ENCODE measurements at places on chromosomes 1 and 21.

DNA sequence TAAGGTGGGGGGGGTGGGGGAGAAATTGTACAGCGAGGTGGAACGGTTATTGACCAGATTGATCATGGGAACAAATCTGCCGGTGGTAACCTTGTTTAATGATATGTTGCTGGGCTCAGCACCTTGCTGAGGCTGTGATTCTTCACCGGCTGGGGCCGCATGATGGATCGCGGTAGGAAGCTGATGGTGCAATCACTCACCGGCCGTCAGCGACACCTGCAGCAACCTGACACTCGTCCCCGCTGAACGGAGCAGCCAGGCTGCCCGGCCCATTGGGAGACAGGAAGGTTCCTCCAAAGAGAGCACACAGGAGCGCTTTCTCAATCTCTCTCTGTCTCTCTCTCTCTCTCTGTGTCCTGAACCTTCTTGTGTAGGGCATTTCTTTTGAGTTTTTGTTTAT, 128.5 kb upstream of the RRP15 start:
- no peak overlapping the region for H3K27ac ChIP-seq
- DNase-seq, result no peak
- H3K36me3 ChIP-seq, result no peaks in the 10 kb centered on the region

GRCh38 chr1:210259561-210259960, 27.0 kb downstream of the SERTAD4 start:
- peaks cover 34% of the 10 kb centered on the region for H3K27me3 ChIP-seq
- H3K4me3 ChIP-seq, result no peak overlapping the region
- DNase-seq, result no peak

DNA sequence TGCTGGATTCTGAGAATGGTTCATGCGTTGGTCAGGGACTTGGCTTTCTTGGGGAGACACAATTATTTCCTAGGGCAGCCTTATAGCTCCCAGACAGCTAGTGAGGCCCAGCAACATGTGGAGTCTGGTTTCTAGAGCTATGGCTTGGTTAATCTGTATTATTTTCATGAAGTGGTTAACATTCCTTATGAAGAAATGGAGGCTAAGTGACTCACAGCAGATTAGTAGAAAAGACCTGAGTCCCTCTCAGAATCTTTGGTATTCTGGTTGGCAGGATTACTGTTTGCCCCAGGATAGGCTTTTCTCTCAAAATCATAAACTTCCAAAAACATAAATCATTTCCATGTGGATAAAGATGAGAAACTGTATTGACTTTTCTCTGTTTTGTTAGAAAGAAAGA, 42.3 kb downstream of the DUSP10 start:
- H3K27ac ChIP-seq, result no peak overlapping the region
- no peak overlapping the region for H3K4me3 ChIP-seq
- DNase-seq, result no peak
- no peaks in the 10 kb centered on the region for H3K27me3 ChIP-seq
- no peaks in the 10 kb centered on the region for H3K4me1 ChIP-seq
- peaks cover 36% of the 10 kb centered on the region for H3K36me3 ChIP-seq

GRCh38 chr1:193960499-193960898, 774.1 kb upstream of the B3GALT2 start:
- no peak overlapping the region for H3K27ac ChIP-seq
- no peaks in the 10 kb centered on the region for H3K27me3 ChIP-seq
- H3K4me3 ChIP-seq, result no peak overlapping the region
- H3K4me1 ChIP-seq, result no peaks in the 10 kb centered on the region
- no peak for DNase-seq

DNA sequence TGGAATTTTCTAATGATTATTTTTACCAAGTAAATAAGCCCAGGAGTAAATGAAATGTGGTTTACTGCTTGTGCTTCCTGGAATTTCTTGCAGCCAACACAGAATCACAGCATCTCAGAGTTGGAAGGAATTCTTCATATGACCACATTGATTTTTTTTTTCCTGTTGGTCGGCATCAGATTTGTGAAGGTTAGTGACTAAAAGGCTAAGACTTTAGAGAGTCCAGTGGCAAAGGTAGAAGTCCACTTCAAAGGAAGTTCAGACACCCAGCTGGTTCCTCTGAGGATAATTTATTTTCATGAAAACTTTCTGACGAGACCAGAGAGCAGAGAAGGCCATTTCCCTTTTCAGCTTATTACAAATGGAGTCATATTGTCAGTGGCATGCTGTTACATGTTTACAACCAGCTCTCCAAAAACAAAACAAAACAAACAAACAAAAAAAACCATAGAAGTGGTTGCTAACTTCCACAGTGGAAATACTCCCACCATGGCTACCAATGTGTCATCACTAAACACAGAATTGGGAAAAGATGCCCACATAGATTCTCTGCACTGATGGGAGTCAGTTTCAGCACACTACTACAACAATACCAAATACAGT, 77.2 kb upstream of the CDC42BPA start:
- no peak overlapping the region for H3K27ac ChIP-seq
- DNase-seq, result no peak
- H3K36me3 ChIP-seq, result no peaks in the 10 kb centered on the region
- H3K4me3 ChIP-seq, result no peak overlapping the region

GRCh38 chr1:161678500-161678899, 15.6 kb downstream of the FCGR2B start:
- H3K4me1 ChIP-seq, result no peaks in the 10 kb centered on the region
- H3K27ac ChIP-seq, result no peak overlapping the region
- no peaks in the 10 kb centered on the region for H3K27me3 ChIP-seq
- peaks cover 8% of the 10 kb centered on the region for H3K36me3 ChIP-seq
- no peak overlapping the region for H3K4me3 ChIP-seq
- no peak for DNase-seq

DNA sequence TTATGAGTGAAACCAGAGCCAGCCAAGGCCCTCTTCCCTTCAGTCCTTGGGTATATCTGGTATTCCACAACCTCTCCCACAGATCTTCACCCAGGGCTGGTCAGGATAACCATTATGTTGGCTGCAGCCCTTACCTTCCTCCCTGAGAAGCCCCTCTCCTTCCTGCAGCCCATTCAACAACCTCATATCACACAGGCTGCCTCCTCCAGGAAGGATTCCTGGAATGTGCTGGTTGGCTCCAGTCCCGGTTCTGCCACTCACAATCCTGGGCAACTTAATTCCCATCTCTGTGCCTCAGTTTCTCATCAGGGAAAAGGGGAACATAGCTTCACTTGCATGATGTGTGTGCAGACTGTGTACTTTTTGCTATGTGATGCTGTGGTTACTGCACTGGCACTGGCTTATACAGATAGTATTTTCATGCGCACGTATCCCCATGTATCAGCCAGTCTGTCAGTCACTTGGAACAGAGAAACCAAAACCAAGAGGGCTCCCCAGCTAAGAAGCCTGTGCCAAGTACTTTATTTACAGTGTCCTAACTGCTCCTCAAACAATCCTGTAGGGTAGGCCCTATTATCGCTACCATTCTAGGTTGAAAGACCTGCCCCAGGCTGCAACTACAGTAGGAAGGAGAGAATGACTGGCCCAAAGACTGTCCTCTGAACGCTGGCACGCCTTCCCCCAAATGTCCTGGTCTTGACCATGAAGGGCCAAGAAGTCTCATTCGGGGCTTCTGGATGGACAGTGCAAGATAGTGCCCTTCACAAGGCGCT, 39.9 kb upstream of the PPP1R15B start:
- DNase-seq, result peak; percentile 10
- no peaks in the 10 kb centered on the region for H3K27me3 ChIP-seq
- H3K27ac ChIP-seq, result peak overlapping the region; percentile 82
- peaks cover 71% of the 10 kb centered on the region for H3K4me1 ChIP-seq

- no peaks in the 10 kb centered on the region for H3K4me1 ChIP-seq
- no peaks in the 10 kb centered on the region for H3K27me3 ChIP-seq
- no peak overlapping the region for H3K4me3 ChIP-seq
- no peak for DNase-seq
- no peak overlapping the region for H3K27ac ChIP-seq
These were observed 86.8 kb downstream of the HLX start for GRCh38 chr1:220966041-220966440.

DNA sequence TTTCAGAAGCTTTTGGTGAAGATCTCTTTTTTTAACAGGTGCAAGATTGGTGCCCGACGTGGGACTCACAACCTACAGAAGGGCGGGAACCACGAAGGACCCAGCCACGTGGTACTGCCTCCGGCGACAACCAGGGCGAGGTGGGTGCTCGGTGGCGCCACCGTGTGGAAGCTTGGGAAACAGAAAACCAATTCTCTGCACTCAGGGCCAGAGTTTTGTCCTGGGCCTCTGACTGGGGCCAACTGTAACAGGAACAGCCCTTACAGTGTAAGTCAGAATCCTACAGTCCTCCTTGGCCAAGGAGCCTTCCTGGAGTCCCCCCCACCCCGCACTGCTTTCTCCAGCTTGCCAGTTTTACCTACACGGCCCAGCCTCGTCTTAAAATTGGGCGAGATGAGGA, 11.6 kb upstream of the S100A7A start:
- DNase-seq, result peak; percentile 92
- no peaks in the 10 kb centered on the region for H3K4me1 ChIP-seq
- no peak overlapping the region for H3K27ac ChIP-seq
- no peaks in the 10 kb centered on the region for H3K27me3 ChIP-seq

DNA sequence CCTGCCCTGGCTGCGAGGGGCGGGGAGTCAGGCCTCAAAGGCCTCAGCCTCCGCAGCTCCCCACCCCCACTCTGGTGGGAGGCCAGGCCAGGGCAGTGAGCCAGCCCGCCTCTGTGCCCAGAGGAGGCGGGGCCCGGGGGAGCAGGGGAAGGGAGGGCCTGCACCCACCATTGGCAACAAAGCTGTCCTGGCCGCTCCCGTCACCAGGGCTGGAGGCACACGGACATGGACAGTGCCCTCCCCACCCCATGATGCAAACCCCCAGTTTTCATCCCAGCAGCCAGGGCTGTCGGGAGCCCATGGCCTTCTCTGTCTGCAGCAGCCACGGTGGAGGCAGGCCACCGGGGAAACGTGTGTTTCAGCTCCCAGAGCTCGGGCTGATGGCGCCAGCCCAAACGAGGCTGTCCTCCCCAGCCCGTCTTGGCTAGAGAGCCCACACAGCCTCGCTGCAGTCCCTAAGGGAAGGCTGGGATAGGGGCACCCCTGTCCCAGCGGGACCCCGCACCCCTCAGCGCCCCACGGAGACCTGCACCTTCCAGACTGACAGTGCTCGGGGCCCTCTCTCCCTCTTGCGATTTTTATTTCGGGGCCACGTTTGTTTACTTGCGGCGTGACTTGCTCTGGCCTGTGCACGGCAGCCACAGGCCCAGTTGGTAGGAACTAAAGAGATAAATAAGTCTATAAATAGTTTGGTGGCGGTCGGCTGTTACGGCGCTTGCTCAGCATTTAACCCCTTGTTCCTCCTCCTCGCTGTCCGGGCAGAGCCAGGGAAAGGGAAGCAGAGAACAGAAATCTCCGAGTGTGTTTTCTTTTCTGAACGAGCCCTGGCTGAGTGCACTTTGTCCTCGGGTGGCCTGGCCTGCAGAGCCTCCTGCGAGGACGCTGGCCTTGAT, 101.8 kb downstream of the PRDM16 start:
- no peaks in the 10 kb centered on the region for H3K36me3 ChIP-seq
- DNase-seq, result no peak
- H3K27me3 ChIP-seq, result no peaks in the 10 kb centered on the region
- peak overlapping the region; percentile 13 for H3K4me3 ChIP-seq

- H3K27ac ChIP-seq, result peak within 1 kb of the TSS; percentile 89
- peak within 1 kb of the TSS; percentile 74 for H3K4me3 ChIP-seq
- peaks cover 22% of the 10 kb centered on the region for H3K4me1 ChIP-seq
These were observed at the start of gene C1orf56 for GRCh38 chr1:151047591-151047924. Gene C1orf56, plus strand, starts transcription at chr1:151047751. Its CDS starts 97 bp downstream, at chr1:151047848.

GRCh38 chr1:182366596-182366995, 25.0 kb downstream of the GLUL start:
- no peaks in the 10 kb centered on the region for H3K36me3 ChIP-seq
- H3K27me3 ChIP-seq, result no peaks in the 10 kb centered on the region
- H3K4me3 ChIP-seq, result no peak overlapping the region

DNA sequence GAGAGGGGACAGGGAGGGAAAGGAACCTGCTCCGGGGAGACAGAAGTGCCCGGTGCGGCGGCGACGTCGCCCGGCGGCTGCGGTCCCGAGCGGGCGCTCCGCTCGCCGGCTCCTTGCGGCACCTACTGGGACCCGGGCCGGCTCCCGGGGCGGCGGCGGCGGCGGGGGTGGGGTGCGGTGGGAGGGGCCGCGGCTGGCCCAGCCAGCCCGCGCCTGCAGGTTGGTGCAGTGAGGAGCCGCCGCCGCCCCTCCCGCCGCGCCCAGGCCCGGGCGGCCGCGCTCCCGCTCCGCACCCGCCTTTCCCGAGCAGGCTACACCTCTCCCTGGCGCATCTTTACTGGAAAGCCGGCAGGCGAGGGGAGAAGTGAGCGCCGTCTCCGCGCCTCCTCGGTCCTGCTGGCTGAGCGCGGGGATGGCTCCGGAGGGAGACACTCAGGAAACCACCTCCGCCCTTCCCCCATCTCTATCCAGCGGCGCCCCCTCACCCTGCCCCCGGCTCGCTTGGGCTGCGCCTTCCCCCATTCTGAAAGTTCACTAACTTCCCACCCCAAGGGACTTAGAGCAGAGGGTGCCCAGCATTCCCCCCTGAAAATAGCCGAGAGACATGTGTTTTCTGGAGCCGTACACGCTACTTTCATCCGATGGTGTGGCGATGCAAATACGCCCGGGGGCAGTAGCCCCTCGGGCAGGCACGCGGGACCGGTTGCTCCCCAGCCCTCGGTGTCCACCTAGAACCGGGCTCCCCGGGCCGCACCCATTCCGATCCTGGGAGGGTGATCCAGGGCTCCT, at the start of gene PLD5:
PLD5 (minus strand) TSS at position 127 of the 789 bp plus-strand sequence.
- peak; percentile 71 for DNase-seq
- peak within 1 kb of the TSS; percentile 43 for H3K4me3 ChIP-seq
- H3K27me3 ChIP-seq, result no peaks in the 10 kb centered on the region
- H3K4me1 ChIP-seq, result peaks cover 21% of the 10 kb centered on the region
- no peaks in the 10 kb centered on the region for H3K36me3 ChIP-seq
- no peak within 1 kb of the TSS for H3K27ac ChIP-seq

GRCh38 chr1:98661544-98662355, at the start of gene SNX7:
Gene SNX7, plus strand, starts transcription at chr1:98661721. Its CDS starts 11 bp downstream, at chr1:98661732.
- peak within 1 kb of the TSS; percentile 55 for H3K27ac ChIP-seq
- H3K27me3 ChIP-seq, result peaks cover 4% of the 10 kb centered on the region
- H3K4me1 ChIP-seq, result peaks cover 13% of the 10 kb centered on the region

DNA sequence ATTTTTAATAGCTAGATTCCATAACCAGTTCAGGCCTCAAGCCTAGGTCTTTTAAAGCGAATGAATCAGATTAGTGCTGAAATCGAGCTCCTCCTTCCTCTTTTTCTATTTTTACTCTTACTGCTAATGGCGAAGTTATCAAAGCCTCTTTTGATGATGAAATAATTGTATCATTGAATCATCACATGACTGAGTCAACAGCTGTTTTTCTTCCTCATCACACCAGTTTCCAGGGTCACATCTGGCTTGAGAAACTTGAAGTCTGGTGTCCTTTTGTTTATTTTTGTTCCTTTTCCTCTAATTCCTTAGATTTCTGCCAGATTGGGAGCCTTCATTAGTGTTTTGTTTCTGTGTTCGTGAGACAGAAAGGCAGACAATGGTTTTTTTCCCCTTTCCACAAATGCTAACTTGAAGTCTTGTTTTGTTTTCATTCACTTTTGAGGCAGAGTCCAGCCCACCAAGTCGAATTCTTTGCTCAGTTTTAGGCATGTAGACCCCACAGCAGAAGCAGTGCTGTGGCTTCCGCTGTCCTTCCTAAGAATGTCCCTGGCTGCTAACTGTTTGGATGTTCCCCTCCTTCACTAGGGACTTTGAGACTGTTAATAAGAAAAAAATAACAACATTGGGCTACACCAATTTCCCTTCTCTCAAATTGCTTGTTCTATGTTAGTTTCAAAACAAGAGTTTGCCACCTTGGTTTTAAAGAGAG, 51.9 kb upstream of the FMOD start:
- H3K4me3 ChIP-seq, result no peak overlapping the region
- peak overlapping the region; percentile 65 for H3K27ac ChIP-seq
- H3K4me1 ChIP-seq, result peaks cover 27% of the 10 kb centered on the region
- no peaks in the 10 kb centered on the region for H3K27me3 ChIP-seq
- DNase-seq, result no peak
- no peaks in the 10 kb centered on the region for H3K36me3 ChIP-seq
